ENCODE measurements at places on chromosomes 7 and 10.

DNA sequence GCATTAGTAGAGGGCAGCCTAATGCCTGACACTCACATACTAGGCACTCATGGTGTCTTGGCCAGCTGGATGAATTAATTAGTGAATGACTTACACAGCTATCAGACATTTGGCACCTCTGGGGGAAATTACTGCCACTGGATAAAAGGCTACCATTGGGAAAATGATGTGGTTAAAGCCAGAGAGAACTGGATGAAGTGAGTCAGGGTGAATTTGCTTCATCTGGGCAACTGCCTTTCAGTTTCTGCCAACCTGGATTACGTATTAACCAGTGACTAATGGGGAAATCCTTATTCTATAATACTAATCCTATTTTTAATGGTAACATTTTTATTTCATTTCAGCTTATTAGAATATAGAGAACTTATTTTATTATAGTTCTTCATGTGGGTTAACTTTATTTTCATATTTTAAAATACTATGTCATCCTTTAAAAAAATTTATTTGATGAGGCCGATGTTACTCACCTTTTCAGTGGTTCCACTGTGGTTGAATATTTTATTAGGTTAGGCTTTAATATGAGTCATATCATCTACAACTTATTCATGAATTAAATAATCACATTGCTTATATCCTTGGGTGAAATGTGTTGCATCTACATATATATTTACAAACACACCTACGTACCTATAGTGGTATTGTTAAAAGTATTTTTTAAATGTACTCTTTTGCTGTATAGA is 85.6 kb upstream of the CAPZA2 start:
- no peak for DNase-seq

DNA sequence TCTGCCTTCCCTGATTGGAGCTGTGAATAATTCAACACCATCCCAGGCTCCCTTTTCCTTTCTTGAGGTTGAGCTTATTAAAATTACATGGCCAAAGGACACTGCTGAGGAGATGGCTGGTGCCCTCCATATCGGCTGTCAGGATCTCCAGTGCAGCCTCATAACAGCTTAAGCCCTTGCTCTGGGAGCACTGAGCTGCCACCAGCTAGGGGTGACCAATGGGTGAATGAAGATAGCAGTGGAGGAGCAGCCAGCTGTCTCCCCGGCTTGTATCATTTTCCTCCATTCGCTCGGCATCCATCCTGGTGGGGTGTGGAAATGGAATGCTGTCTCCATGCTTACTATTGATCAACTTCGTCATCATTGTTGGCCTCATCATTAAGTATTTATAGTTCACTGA is 154.6 kb downstream of the TMEM178B start:
- no peak for DNase-seq

- DNase-seq: no peak
Measured at GRCh38 chr7:99422625-99423024, 13.9 kb downstream of the BUD31 start.

GRCh38 chr7:137235434-137235833 is 108.1 kb downstream of the PTN start:
- DNase-seq: no peak

DNA sequence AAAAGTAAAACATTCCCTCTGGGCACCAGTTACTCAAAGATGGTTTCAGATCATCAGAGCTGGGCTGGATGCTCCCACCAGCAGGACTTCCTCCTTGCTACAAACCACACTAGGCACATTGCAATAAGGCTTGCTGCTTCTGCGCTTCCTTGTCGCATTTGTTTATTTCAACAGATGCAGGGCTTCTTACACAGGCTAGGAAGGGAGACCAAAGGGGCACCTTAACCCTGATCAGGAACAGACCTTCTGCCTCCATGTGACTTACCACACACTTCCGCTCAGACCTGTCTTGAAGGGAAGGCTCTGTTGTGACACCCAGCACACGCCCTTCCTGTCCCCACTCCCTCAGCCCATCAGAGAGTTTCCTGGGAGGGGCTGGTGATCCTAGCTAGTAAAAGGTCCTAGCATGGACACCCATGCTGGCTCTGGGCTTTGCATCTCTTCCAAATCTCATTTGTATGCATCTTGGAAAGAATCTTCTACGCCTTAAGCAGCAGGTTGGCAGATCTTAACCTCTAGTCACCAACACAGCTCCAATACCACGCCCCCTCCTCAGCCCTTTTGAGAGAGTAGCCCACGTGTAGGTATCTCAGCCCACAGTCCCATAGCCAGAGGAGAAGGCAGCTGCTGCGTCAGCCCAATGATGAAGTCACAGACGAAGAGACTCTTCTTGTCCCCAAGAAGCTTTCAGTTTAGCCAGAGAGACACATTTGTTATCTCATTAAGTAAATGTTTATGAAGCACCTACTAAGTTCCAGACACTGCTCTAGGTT is 47.1 kb upstream of the SVIL start:
- no peak for DNase-seq

- DNase-seq: no peak
Measured at GRCh38 chr7:28355635-28356319, 56.5 kb upstream of the CREB5 start.

DNA sequence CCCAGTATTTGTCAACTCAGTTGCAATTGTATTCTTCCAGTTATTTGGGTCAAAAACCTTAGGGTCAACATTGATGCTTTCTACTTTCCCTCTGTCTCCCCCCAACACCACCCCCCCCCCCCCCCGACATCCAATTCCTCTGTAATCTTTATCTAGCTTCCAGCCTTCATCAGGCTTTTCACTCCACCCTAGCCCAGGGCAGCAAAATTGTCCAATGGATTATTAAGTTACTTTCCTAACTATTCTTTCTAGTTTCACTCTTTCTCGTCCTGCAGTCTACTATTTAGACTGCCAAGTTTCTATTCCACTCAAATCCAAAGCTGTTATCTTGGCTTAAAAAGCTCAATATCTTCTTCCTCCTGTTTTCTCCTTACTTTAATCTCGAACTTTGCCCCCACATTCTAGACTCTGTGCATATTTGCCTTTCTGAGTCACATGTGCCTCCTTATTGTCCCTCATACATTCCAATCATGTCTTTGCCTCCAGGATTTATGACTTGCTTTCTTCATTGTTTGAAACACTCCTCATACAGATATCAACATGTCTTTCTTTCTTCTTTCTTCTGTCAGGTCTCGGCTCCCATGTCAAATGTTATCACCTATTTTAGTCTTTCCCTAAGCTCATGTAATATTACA is 196.6 kb upstream of the TMEM196 start:
- no peak for DNase-seq

DNA sequence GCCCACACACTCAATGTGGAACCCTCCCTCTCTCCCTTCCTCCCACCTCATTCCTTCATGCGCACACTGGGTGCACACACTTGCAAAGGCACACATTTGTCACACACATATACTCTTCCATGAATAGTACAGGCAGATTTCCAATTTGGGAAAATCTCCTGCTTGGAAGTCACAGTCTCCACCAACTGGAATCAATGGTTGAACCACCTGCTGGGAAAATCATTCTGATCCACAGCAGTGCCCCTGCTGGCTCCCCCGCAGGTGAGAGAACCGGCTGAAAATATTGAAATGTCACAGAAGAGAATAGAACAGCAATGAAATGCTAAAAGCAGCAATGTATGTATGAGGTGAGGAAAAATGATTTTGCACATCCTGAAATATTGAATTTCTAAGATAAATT is 232.7 kb downstream of the ADAM12 start:
- DNase-seq: no peak

- no peak for DNase-seq
Measured at GRCh38 chr10:51318399-51319172, 244.3 kb downstream of the PRKG1 start.

DNA sequence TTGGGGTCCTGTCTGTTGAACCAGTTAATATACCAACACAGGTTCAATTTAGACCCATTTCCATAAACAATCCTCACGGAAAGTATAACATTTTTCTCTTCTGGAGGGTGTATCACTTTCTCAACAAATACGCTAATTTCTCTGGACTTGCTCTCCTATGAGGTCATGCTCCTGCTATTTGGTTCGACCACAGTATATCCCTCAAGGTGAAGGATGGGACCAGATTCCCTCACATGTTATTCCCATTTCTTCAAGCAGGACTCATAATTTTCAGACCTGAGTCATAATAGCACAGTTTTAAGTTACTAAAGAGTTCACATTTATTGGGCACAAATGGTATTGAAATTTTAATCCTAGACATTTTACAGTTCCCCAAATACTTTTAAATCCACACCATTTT is 57.2 kb downstream of the ADAM12 start:
- DNase-seq: no peak

DNA sequence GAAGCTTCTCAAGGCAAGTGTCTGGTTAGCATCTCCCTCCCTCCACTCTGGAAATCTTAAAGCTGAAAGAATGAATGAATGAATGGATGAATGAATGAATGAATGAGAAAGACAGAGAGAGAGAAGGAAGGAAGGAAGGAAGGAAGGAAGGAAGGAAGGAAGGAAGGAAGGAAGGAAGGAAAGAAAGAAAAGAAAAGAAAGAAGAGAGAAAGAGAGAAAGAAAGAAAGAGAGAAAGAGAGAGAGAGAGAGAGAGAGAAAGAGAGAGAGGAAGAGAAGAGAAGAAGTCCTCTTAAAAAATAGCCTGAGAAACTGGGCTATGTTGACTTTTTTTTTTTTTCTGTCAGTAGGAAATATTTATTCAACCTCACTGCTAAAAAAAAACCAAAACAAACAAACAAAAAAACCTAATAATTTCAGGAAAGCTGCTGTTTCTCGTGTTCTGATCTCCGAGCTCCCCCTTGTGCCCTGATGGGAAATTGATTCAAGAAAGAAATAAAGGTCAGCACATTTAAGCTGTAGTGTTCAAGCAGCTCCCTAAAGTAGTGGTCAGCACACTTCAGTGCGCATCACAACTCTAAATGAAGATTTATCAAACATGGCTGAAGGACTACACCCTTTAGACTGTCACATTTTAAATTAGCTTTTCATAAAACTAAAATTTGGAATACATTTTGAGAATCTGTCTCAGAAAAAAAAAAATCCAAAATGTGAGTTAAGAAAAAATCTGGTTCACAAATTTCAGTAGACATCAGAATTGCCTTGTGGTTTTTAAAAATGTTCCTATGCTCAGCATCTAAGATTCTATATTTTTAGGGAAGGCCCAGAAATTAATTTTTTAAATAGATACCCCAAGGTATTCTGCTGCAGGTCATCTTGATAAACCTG is 154.3 kb downstream of the ELAPOR2 start:
- DNase-seq: no peak

GRCh38 chr7:26157520-26158105 is 5.6 kb downstream of the NFE2L3 start:
- DNase-seq: no peak

DNA sequence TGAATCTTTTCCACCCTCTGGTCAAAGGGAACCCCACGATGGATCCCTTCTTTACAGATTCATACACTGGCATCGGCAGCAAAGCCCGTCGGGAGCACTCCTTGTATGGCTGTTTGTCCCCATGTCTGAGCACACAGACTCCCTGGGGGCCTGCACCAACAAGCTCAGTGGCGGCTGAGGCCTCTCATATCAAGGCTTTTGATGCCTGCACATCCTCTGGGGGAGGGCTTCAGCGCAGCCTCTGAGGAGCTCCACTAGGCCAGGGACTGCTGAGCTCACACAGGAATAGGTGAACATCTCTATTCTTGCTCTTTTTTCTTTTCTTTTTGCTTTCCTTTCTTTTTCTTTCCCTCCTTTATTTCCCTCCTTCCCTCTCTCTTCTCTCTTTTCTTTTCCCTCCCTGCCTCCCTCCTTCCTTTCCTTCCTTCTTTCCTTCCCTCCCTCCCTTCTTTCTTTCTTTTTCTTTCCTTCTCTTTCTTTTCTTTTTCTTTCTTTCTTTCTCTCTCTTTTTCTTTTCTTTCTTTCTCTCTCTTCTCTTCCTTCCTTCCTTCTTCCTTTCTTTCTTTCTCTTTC is 174.6 kb downstream of the CCDC3 start:
- no peak for DNase-seq

DNA sequence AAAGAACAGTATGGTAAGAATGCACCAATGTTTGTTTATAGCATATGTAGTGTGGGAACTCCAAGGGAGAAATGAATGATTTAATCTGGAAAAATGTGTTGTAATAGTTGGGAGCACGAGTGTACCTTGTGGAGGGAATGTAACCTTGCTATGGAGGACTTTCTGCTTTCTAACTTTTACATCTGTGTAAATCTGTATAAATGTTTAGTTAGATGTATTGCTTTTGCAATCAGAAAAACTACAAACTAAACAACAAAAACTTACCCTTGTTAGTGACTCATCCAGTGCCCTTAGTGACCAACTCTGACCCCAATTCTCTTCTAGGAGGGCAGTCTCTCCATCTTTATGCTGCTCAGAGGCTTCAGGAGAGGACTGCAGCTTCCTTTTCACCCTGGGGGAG is 89.3 kb downstream of the CCNY start:
- no peak for DNase-seq
